ENCODE measurements at places on chromosomes 16 and 17.
A peak's percentile ranks its signal among the peaks of the same experiment; 100 is the strongest.

DNA sequence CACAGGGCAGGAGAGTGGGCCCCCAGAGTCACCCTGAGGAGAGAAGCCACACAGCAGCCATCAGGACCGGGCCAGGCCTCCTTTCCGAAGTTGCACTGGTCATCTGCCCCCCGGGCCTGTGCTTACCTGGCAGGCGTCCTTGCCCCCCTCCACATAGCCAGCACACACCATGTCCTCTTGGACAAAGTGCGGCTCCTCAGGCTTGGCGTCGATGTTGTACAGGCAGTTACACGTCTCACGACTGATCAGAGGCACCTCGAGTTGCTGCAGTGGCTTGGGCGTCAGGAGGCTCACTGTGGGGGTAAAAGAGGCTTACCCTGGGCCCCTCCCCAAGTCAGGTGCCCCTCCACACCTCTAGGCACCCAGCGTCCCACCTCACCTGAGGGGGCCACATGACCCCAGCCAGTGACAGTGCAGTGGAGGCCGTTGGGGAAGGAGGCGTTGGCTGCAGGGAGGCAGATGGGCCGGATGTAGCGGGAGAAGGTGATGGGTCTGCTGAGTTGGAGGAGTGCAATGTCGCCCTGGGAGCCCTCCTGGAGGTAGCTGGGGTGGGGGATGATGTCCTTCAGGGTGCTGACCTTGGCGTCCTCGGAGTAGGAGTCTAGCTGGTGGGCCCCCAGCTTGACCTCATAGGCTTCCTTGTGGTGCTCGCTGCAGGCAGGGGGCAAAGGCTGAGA lies 3.1 kb downstream of the PRSS8 start:
- no peak for DNase-seq

DNA sequence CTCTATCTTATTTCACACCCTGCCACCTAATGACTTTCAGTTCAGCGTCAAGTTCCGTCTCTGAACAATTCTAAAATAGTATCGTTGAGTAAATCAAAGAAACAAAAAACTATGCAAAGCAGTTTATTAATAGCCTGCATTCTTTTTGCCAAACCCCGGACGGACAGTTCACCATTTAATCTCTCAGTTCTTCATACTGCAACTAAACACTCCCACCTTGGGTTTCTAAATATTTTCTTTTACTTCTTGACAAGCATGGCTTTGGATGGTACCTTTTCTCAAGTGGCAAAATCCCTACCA lies 1.2 kb downstream of the MYH11 start:
- no peak for DNase-seq

DNA sequence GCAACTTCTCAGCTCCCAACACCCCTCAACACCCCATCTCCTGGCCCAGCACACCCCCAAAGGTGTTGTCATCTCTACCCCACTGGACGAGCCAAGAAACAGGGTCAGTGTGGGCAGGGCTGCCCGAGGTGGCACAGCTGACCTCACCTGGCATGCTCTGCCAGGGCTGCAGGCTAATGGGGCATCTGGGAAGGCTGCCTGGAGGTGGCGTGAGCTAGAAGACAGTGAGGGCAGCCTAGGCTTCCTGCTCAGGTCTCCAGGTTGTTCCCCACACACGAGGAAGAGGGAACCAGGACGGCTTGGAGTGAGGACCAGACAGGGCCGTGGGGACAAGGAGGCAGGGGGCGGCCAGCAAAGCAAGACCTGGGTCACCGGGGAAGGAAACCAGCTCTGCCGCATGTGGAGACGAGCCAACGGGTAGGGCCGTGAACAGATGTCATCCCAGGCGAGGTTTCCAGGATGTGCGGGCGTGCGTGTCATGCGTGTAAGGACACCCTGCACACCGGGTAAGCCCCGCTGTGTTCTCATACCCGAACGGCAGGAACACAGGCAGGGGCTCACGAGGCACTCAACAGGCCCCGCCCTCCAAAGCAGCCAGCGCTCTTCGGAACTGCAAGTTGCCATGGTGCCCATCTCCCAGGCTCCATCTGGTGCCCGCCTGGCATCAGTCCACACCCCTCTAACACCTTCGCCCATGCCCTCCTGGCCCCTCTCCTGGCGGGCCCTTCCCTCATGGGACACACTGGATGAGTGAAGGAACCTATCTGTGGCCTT lies 29.6 kb upstream of the PVALEF start:
- DNase-seq = no peak

- DNase-seq = no peak
Measured at GRCh38 chr16:28011971-28012445, 51.5 kb downstream of the GSG1L start.

DNA sequence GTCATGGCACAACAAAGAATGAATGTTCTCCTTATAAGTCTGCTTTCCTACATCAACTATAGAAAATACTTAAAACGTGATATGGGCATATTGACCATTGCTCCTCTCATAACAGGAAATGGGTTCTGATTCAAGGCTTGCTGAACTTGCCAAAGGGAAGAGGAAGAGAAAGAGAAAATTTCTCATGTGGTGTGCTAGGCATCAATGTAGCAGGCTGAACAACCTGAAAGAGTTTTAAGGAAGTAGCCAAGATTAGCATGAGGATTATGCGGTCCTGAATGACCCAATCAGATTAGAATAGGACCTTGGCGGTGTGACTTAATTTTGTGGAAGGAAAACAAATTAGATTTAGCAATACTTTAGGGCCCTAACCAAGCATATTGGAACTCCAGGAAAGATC lies 617.7 kb upstream of the CDH11 start:
- DNase-seq = no peak

DNA sequence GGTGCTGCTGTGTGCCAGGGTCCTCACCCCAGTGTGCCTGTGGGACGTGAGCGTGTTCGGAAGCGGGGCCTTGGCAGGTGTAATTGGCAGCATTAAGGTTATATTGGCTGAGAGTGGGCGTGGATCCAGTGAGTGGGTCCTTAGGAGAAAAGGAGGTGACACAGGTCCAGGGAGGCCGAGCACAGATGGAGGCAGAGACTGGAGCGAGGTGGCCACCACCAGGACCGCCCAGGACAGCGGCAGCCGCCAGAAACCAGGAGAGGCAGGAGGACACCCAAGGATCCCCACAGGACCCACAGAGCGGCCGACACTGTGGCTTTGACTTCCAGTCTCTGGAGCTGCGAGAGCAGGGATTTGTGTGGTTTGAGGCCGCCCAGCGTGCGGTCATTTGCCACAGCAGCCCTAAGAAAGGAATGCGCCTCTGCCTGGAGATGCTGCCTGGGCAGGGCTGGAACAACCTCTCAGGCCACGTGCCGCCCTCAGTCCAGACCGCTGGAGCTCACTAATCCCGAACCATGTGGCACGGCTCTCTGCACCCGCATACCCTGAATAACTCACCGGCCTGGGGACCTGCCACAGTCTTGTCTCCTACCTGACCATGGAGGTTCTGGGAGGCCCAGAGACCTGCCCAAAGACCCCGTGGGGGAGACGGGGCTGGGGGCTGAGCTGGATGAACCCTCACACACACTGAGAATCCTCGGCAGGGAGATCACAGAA lies 45.4 kb downstream of the SOX8 start:
- no peak for DNase-seq

GRCh38 chr16:10338426-10338825 lies 47.4 kb upstream of the ATF7IP2 start:
- DNase-seq = no peak

DNA sequence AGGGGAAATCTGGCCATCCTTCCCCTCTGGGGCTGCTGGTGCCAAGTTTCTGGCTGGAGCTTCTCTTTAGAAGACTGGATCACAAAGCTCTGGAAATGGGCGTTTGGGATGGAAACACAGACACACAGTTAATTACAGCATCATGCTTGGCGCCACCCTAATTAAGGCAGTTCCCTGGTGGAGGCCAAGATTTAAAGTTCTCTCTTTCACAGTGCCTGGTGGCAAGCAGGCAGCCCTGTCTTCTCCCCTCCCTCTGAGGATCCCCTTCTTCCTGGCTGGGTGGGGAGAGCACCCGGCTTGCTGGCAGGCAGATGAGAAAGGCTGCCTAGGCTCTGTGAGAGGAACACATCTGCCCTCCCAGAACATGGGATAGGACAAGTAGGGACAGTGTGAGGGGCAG lies 59.0 kb upstream of the NKD1 start:
- DNase-seq = no peak

DNA sequence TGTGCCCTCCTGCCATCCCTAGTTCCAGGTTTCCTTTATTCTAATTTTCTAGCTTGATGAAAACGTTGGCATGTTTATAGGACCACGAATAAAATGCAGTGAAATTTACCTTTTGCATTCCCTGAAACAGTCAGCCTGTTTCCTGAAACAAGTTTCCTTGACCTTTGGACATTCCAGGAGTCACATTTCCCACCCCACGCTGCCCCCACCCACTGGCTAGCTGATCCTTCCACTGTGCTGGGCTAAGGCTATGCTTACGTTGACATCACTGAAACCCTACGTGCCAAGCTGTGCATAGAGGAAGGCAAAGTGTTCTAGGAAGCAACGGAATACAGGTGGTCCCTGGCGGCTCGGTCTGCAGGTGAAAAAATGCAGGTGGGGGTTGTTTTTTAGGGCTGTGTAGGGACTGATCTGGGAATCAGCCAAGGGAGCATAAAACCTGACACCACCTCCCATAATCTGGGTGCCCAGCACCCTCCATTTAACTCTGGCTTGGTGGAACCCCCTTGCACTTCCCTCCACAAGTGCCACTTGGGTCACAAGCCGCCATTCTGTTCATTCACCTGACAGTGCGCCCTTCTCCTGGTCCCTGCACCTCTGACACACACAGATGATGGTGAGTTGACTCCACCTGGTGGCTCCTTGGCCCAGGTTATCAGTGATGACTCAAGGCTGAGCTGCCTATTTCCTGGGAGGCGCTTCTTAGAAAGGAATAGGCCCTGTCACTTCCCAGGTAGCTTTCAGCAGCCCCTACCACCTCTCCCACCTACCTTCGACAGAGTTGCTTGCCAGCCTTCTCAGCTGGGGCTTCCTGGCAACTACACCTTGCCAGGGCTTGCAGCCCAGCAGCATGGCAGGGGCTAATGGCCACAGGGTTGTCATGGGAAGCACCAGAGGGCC lies 83.7 kb downstream of the N4BP1 start:
- peak; percentile 52 for DNase-seq

DNA sequence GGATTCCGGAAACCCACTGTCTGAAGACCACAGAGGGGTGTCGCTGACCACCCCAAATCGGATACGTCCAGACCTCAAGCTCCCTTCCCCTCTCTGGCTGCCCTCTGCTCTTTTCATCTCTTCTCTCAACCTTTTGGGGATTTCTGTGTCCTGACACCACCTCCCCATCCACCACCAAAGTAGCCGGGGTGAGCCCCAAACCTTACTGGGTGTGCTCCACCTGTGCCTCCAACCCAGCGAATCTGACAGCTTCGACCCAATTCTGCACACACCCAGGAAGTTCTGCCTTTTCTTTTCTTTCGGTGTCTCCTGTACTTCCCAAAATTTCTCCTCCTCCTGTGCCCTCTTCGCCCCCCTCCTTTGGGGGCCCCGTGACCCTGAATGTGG lies 534 bp downstream of the KCTD11 start:
- DNase-seq = no peak

- DNase-seq = no peak
Measured at GRCh38 chr16:82070656-82071369, 35.8 kb downstream of the HSD17B2 start.

DNA sequence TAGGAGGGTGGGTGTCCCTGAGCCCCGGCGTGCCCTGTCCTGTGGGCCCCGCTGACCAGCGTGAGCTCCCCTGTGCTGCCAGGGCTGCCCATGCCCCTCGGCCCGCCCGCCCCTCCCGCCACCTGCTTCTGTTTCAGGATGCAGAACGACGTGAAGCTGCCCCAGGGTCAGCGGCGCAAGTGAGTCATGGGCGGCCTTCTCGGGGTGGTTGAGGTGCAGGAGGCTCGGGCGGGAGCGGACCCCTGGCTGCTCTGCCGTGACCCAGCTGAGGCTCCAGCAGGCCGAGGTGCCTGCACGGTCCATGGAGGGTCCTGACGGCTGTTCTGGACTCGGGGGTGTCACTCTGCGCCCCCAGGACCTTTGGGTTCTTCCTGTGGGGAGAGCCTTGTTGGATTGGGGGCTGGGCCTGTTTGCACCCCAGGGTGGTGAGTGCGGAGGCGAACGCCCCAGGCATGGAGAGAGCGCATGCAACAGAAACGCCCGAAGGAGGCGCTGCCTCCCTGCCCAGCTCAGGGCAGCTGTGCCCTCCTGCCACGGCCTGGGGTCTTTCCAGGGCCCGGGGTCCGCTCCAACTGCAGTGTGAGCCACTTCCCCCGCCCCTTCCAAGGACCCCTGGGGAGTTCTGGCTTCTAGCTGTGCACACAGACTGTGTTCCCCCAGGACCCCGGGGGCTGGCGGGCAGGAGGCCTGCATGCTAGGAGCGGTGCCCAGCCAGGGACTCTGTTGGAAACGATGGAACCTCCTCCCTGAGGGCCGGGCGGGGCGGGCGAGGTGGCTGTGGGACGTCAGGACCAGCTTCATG lies 4.0 kb downstream of the SLC25A10 start:
- no peak for DNase-seq

- DNase-seq = no peak
Measured at GRCh38 chr16:58187665-58188421, 10.1 kb downstream of the CSNK2A2 start.

DNA sequence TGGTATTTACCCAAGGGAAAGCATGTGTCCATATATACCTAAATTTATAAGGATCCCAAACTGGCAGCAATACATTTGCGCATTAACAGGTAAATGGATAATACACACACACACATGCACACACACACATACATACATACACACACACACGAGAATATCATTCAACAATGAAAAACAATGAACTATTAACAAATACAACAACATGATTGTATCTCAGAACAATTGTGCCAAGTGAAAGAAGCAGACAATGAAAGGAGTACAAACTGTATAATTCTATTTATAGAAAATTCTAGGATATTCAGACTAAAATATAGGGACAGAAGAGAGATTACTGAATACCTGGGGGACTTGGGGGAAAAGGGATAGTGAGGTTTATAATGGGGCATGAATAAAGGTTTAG lies 323.0 kb downstream of the KCNJ2 start:
- no peak for DNase-seq

GRCh38 chr16:84421938-84422220 lies 53.5 kb downstream of the ATP2C2 start:
- DNase-seq = no peak

Measured in iPS DF 6.9 (cell line).